ENCODE measurements at places on chromosomes 2 and 18.

GRCh38 chr2:11175293-11175795, 20.1 kb downstream of the SLC66A3 start:
- no peak for DNase-seq

GRCh38 chr2:100588071-100588786, 25.4 kb downstream of the PDCL3 start:
- no peak for DNase-seq

DNA sequence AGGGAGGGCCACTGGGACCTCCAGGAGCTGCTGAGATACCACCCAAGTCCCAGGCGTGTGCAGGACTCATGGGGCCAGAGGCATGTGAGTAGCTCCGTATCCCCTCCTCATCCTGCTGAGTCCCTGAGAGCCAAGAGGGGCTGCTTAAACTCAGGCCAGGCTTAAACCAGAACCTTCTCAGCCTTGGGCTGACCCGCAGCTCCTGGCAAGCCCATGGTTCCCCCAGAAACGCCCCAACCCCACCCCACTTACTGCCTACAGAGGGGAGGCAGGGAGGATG, 2.5 kb upstream of the NMUR1 start:
- no peak for DNase-seq

- no peak for DNase-seq
These were observed 71.2 kb downstream of the MAP4K4 start for GRCh38 chr2:101768556-101769220.

DNA sequence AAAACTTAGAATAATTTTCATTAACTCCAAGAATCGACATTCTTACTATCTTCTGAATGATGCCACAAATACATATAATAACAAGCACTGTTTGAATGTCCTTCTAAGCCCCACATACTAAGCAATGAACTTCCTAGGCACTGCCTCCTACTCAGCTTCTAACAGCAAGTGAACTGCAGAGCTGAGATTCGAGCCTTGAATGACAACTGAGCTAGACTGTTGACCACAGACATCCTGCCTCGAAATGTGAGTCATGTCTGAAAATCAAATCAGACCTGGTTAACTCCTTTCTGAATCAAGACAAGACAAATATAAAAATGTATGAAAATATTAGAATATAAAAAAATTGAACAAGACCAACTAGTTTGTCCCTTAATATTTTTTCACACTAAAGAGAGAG, 108.1 kb downstream of the MYT1L start:
- DNase-seq = no peak

DNA sequence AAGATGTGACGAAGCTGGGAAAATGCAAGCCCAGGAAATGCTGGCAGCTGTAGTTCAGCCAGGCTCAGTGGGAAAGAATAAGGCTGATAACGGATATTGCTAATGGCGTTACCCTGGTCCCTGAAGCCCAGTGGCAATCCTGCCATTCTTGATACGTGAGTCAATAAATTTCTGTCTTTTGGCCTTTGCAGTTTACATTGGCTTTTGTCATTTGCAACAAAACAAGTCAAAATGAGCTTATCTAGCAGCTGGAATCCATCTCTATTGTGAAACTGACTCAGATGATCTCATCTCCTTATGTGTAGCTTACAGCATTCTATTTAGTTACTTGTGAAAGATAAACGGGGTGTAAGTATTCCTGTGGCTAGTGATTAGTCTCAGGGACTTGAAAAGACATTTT, 43.8 kb downstream of the ARL6IP6 start:
- DNase-seq = peak; percentile 9

DNA sequence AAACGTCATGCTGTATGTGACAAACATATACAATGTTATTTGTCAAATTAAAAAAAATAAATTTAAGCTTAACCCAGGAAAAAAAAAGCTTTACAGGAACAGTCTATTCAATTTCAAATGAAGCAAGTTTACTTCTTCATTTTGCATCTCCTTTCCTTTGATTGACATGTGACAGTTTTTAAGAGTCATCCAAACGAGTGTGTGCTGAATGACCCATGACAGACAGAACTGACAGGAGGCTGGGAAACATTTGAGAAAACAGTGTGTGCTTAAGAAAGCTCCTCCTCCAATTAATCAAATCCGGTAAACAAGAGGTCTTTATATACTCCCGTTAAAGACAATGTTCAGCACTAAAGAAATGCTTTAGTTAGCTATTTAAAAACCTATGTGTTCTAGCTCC, 177.7 kb downstream of the SRBD1 start:
- DNase-seq = no peak

- DNase-seq = no peak
These were observed 322.0 kb upstream of the SOX11 start for GRCh38 chr2:5370158-5370557.

Measured in kidney (tissue), 22 donors.